Fibroblast of skin of abdomen (primary cell): ENCODE measurements at places on chromosomes 1 and 21.

- DNase-seq, result no peak
Observed at GRCh38 chr1:111195002-111195684, 5.3 kb downstream of the DENND2D start.

DNA sequence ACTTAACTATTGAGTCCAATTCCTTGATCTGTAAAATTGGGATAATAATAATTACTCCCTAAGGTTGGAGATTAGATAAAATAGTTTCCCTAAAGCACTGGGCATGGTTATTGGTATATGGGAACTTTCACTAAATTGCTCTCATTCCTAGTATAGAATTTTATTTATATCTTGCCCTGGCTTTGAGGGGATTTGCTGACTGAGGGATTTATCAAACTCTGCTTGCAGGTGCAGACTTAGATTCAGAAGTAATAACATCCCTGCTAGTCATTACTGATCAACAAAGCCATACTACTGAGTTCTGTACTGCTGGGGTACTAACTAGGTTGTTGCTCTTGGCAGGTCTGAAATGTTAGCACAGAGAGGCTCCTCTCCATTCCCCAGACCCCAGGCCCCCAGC is 41.9 kb downstream of the CASQ2 start:
- DNase-seq, result no peak

DNA sequence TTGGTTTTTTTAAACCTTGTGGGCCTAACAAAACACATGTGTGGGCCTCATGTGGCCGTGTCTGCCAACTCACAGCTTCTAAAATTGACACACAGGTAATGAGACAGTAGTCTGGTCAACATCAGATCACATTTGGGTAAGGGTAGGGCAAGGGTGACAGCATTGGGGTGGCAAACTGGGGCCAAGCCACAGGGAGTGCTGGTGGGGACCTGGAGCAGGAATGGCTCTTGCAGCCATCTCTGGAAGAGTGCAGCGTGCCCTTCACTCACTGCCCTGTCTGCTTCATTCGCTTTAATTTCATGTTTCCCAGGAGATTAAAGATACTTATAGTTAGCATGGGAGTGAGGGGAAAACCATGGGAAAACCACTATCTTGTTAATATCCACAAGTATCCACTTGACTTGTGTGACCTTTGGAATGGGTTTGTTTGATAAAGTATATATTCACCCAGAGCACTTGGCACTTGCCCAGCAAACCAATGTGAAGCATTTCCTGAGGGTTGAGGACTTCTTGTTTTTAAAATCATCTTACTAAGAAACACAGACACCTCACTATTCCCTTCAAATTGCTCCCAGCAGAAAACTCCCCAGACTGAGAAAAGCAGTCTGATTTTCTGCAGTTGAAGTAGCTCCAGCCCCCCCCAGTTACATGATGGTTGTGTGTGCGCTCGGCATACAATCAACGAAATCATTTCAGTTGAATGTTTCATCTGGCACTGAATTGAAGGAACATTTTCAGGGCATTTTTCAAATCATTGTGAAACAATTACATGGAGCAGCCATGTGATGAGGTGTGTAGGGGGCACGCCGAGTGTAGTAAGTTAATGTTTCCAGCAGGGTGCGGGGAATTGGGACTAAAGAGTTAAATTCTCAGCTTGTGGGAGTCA is 175.7 kb downstream of the VPS13D start:
- peak; percentile 49 for DNase-seq

DNA sequence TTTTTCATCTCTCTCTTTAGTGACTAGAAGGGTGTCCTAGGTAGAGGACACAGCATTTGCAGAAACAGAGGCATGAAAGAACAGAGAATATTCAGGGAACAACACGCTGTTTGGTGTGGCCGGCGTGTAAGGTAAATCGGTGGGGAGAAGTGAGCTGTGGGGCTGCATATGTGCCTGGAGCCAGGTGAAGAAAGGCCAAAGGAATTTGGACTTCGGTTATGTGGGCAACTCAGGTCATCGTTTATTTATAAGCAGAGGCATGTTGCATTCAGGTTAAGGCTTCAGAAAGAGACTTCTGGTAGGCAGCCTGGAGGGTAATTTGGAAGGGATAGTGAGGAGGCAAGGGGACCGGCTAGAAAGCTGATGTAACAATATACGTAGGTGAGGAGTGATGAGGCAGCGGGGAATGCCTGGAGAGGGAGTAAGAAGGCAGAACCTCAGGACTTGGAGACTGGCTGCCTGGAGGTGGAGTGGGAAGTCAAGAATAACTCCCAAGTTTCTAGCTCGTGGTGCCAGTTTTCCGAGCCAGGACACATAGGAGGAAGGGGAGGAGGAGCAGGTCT is 64.1 kb upstream of the ACOT11 start:
- DNase-seq, result no peak

DNA sequence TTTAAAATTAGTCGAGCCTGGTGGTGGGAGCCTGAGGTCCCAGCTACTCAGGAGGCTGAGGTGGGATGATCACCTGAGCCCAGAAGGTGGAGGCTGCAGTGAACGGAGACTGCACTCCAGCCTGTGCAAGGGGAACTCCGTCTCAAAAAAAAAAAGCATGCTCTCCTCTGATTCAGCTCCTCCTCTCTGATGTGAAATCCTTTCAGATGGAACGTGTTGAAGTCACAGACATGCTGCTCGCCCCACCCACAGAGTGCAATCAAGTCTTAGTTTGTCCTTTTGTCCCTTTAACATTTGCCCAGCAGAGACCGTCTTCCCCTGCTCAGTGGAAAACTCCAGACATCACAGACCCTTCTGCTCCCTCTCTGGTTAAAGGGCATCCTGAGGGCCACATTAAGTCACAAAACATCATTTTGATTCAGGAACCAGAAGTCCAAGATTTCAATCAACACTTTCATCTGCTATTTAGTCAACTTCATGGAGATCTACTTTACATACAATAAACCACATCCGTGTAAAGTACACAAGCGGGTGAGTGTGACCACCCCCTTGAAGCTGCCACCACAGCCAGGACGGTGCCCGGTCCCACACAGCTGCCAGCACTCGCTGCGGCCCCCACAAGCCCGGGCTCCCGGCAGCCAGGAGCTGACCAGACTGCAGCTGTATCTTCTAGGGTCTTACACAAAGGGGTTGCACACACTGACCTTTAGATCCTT is 18.9 kb upstream of the RNF223 start:
- no peak for DNase-seq

- no peak for DNase-seq
Observed at GRCh38 chr1:177573901-177574300, 396.0 kb downstream of the SEC16B start.

DNA sequence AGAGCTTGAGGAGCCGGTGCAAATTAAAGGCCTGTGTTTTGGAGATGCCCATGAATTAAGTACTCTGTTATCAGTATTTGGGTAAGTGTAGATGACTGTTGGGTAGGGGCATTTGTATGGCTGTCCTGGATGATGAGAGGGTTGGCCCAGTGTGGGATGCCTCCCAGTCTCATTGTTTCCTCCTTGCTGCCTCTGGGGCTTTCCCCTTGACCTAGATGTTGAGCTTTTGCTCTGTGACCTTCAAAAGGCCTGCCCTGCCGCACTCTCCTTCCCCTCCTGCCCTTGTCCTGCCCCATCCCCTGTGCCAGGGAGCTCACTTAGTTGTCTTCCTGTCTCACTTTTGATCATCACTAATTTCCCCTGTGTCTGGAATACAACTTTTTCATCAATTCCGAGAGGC is 10.0 kb downstream of the GALNT2 start:
- no peak for DNase-seq

DNA sequence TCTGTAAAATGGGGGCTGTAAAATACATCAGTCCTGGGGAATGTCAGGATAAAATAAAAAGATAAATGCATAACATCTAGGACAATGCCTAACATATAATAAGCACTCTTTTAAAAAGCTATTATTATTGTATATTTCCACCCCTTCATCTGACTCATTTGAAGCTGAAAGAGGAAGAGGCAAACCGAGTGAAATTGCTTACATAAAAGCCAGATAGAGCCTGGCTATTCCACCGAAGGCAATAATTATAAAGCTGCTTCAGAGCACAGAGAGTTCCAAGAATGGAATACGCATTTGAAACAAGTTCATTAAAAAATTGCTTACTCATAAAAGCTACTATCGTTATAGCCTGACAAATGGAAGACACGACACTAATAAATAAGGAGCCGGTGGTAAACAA is 186.1 kb upstream of the CAMK1G start:
- no peak for DNase-seq

- no peak for DNase-seq
Observed at GRCh38 chr1:221448585-221449175, 293.2 kb downstream of the DUSP10 start.

GRCh38 chr21:14691914-14692313 is 145.8 kb upstream of the SAMSN1 start:
- no peak for DNase-seq

- no peak for DNase-seq
Observed at GRCh38 chr1:77382366-77382765, 100.5 kb downstream of the AK5 start.

DNA sequence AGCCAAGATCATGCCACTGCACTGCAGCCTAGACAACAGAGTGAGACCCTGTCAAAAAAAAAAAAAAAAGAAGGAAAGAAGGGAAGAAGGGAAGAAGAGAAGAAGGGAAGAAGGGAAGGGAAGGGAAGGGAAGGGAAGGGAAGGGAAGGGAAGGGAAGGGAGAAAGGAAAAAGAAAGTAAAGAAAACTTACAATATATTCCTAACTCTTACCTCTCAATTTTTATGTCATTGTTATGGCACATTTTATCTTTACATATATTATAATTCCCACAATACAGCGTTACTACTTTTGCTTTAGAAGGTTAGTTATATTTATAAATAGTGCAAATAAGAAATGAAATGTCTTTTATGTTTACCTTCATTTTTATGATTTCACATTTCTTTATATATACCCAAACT is 358.7 kb downstream of the HHIPL2 start:
- DNase-seq, result no peak

GRCh38 chr1:180962178-180962577 is 49.5 kb downstream of the KIAA1614 start:
- DNase-seq, result no peak

DNA sequence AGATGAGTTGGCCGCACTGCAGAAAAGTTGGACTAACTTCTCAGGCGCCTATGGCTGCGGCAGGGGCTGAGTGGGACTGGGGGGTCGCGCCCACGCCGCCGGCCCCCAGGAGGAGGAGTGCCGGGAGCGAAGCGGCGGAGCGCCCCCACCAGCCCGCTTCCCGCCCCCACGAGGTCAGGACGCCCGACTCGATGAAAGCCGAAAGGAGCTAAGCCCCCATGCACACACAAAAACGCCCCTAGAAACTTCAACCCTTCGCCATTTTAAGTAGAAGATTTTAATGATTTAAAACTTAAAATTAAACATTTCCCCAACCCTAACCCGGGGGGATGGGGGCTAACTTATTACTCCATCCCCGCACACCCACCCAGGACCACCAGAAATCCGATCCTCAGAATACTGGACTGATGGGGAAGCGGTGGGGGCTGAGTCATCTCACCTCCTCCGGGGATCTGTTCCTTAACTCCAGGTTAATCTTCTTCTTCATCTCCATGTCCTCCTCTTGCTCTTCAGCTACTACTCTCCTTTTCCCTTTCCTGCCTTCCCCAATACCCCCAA is 539 bp downstream of the ANP32E start:
- DNase-seq, result peak; percentile 4

DNA sequence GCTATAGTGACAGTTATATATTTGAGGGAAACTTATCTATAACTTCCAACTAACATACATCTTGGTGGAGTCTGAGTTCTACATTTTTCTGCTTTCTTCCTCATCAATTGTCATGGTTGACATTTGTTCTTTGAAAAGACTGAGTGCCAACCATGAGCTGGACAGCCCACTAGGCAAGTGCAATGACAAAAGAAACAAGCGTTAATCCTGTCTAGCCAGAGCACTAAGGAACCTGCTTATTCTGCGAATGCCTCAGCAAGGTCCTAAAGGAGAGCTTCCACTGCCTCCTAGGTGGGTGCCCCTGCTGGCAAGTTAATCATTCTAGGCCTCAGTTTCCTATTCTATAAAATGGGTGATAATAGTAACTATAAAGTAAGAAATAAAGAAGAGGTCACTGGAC is 44.8 kb downstream of the IRF2BP2 start:
- DNase-seq, result no peak

- no peak for DNase-seq
Observed at GRCh38 chr1:39635205-39635870, 4.1 kb downstream of the HEYL start.

- DNase-seq, result no peak
Observed at GRCh38 chr1:199307496-199308264, 668.8 kb downstream of the PTPRC start.

DNA sequence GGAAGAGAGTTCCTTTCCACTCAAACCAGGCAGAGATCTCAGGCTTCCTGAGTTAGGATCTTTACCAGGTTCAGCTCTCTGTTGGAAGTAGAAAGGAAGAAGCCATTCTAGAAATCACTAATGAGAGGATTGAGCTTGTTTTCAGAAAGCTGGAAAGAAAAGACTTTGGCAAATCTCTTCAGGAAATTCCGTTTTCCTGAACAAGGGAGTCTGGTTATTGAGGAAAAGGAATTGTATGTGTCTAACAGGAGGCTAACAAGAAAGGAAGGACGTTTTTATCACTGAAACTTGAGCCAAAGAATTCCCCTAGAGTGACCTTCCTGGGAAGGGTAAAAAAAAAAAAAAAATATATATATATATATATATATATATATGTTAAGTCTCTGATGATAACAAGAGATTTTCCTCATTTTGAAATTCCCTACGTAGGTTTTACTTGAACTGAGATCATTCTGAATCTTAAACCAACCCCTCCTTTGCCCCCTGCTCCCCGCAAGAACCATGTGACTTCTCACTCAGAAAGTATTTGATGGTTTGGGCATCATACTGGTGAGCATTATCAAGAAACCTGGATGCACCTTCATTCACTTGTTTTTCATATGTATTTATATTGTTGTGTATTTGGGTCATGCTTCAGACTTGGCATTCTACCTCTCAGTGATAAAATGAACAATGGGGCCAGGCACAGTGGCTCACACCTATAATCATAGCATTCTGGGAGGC is 98.4 kb upstream of the BMP8A start:
- DNase-seq, result no peak

- peak; percentile 39 for DNase-seq
Observed at GRCh38 chr1:91753878-91754277, 132.1 kb downstream of the TGFBR3 start.

- no peak for DNase-seq
Observed at GRCh38 chr1:165875171-165875570, 47.8 kb downstream of the UCK2 start.

- DNase-seq, result no peak
Observed at GRCh38 chr1:109624201-109625010, 4.8 kb downstream of the AMPD2 start.
